ENCODE measurements at places on chromosomes 12 and 14.

GRCh38 chr12:48996794-48997718 lies 2.1 kb downstream of the DDN start:
- peak; percentile 75 for ATAC-seq

DNA sequence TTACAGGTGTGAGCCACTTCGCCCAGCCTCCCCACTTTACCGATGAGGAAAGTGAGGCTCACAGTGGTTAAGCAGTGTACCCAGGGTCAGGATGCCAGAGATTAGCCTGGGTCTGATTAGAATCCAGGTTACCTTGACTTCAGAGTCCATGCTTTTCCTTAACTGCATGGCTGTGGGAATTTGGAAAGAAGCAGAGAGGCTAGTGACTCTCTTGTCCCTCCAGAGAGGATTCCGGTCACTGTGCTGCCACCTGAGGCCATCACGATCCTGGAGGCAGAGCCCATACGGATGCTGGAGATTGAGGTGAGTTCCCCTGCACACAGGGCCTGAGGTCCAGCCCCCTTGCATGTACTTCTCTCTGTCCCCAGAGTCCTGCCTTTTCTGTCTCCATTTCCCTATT lies 4.7 kb downstream of the REC8 start:
- ATAC-seq = no peak

DNA sequence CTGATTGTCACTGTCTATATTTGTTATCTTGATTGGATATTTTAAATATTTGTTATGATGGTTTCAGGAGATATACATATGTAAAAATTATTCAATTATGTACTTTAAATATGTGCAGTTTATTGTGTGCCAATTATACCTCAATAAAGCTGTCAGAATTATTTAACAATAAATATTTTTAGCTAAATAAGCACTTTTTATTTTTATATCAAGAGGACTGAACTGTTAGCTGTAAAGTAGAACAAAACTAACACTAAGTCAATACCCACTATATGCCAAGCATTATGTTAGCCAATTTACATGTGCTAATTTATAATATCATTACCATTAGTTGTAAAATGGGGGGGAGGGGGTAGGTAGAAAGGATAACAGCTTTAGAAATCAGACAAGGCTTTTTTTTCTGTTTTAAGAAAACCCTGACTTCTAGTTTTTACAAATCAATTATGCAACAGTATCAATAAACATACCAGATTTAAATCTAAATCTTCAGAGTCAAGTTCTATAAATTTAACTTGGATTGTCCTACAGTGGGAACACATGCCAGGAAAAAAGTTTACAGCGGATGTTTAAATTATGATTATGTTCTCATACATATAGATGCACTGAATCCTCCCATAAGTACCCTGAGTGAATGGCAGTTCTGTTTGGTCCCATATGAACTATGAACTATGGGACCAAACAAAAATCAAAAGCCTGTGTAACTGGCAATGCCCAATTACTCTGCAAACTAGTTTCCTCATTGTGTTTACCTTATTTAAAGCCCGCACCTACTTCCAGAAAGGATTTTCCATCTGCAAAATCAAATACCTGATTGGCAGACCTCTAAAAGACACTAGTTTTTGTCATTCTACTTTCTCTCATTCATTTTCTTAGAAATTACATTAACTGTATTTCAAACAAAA lies 2.8 kb downstream of the RALGAPA1 start:
- no peak for ATAC-seq

DNA sequence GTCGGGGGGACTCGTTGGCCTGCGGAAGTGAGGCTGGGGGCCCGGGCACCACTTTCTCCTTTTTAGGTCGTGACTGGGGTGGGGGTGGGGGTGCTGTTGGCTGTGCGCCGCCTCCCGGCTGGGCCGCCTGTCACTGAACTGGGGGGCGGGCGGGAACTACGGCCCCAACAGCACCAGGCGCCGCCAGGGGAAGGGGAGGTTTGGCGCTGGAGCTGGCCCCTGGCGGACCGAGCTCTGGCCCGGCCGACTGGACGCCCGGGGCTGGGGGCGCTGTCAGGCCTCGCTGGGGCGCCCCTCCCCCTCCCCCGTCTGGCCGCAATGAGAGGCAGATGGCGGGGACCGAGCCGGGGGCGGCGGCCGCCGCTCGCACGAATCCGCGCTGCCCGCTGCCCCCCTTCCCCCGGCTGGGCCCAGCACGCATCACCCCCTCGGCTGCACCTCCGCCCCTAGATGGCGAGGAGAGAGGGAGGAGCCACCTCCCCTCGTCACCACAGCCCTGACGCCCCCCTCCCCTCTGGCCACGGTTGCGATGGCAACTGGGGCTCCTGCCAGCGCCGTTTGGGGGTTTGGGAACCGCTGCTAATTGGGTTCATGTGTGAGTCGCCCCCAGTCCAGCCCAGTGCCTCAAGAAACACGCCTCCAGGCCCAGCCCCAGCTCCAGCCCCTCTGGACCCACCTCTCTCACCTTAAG lies 723 bp downstream of the NFATC4 start:
- ATAC-seq = no peak

DNA sequence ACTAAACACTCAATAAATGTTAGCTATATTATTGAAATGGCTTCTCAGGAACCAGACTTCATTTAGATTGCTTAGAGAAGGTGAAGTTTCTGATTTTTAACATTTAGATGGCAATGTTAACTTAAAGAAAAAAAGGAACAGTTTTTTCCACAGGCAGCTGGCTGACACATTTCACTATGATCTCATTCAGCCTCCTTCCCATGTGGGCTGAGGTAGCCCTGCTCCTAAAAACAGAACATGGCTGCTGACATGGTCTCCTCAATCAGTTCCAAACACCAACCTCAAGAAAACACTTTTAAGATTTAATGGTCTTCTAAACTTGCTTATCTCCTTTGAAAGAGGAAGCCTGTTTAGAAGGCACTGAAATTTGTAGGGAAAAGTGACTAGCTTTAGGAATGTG lies 23.8 kb downstream of the GNS start:
- ATAC-seq = no peak

DNA sequence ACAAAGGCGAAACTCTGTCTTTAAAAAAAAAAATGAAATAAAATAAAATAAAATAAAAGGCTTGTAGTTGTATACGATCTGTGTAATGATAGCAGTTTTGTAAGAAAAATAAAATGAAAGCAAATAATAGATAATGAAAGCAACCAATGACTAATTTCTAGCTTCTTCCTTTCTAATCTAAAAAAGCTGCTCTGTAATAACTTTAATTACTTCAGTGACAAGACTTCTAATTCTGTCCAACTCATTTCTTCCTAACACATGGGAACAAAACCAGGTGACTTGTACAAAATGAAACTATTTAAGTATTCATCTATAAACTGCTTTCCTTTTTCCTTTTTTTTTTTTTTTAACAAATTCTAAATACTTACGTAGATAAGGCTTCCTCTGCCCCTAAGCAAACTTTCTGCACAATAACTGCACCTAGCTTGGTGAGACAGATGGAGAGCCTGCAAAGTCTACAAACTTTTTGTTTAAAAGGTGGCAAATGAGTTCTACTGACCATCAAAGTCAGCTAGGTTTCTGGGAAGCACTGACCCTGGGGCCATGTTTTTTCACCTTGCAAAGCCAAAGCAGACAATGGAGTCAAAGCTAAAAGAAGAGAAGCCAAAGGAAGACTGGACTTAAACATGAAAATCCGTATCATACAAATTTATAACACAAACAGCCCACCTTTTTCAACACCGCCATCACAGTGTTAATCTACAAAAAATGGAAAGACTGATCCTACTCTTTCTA lies 28.2 kb downstream of the DENND5B start:
- no peak for ATAC-seq

DNA sequence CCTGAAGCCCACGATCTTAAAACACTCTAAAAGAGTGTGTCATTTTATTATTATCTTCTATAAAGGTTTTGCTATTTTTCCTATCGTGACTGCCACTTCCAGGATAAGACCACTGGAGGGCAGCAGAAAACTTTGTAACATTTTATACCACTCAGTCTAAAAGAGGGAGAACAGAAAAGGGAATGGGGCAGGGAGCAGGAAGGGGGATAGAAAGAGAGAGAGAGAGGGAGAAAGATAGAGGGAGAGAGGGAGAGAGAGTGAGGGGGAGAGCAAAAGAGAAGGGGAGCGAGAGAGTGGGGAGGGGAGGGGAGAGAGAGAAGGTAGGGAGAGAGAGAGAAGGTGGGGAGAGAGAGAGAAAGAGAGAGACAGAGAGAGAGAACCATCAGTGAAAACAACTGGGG lies 2.0 kb upstream of the ART4 start:
- peak; percentile 48 for ATAC-seq

- peak; percentile 51 for ATAC-seq
Observed at GRCh38 chr14:53516261-53516774, 363.2 kb upstream of the DDHD1 start.

GRCh38 chr12:95131589-95132340 lies 58.3 kb upstream of the NR2C1 start:
- ATAC-seq = peak; percentile 79

GRCh38 chr14:21026988-21027315 lies 2.1 kb upstream of the NDRG2 start:
- ATAC-seq = no peak

DNA sequence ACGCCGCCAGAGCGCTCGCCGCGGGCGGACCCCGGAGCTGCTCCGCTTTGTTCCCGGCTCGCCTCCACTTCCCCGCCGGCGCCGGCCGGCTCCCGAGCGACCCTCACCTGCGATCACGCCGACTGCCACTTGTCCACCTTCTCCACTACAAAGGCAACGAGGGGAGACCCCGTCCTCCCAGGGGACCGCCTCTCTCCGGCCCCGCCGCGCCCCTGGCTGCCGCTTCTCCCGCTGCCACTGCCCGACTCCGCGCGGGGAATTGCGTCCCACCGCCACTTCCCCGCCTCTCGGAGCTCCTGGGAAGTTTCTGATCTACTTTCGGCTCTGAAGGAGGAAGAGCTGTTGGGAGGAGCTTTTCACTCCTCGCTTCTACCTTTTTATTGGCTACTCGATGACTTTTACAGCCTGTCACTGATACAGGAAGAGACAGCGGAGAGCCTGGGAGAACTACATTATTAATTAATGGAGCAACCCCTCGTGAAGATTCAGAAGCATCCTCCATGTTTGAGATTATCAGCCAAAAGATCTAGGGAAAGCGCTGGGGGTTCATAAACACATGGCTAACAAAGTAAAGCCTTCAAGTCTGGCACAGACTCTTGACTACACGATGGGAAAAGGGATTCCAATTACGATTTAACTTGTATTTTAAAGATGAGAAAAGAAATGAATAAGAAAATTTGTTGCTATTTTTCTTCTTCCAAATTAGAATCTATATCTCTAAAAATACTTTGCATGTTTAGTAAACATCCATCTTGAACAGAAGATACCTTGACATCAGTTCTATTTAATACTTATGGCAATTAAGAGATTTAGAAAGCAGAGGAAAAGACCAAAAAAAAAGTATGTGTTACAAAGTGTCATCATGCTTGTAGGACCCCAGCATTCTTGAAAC lies at the start of gene BAZ1A:
TSS of gene BAZ1A (minus strand) at position 330 of the 892 bp plus-strand sequence. CDS start 756 bp downstream, outside the sequence.
- ATAC-seq = peak; percentile 77

GRCh38 chr12:116427200-116427930 lies 131.8 kb upstream of the MAP1LC3B2 start:
- no peak for ATAC-seq

- ATAC-seq = peak; percentile 26
Observed at GRCh38 chr12:132904718-132905328, 17.4 kb upstream of the CHFR start.

- no peak for ATAC-seq
Observed at GRCh38 chr12:9910716-9911421, 21.3 kb downstream of the CLEC2A start.

DNA sequence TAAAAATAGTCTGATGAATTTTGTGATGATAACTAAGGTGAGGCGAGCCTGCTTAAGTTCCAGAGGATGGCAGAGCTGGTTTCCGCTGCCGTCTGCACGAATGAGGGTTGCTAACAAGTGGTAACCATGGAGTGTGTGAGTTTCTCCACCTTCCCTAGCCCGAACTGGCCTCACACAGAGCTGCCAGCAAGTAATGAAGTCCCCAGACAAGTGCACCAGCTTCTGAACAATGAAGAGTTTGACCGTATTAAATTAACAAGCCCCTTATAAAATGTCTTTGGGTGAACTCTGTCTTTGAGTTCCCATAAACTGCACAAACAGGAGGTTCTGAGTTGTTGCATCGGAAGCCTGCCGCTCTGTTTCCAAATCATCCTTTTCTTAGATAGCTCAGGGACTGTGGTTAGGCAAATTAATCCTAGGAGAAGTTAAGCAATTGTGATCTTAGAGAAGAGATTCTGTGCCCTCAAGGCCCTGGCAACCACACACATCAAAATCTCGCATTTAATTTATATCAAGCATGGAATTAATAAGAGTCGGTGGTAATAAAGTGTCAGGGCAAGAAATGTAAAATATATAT lies 274.1 kb upstream of the DAAM1 start:
- no peak for ATAC-seq

DNA sequence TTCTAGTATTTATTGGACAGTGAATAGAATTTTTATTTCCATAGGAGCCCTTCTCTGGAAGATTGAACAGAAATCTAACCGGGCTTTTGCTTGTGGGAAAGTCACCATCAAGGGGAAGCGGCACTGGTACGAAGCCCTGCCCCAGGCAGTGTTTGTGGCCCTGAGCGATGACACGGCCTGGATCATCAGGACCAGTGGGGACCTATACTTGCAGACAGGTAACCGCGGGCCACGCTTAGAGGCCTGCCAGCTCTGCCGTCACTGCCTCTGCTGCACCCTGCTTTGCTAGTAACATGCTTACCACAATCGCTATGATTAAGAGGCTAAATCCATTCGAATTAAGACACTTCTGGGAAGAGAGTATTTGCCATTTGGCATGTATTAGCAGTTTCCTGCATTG lies 69.2 kb downstream of the ANKRD9 start:
- ATAC-seq = no peak

DNA sequence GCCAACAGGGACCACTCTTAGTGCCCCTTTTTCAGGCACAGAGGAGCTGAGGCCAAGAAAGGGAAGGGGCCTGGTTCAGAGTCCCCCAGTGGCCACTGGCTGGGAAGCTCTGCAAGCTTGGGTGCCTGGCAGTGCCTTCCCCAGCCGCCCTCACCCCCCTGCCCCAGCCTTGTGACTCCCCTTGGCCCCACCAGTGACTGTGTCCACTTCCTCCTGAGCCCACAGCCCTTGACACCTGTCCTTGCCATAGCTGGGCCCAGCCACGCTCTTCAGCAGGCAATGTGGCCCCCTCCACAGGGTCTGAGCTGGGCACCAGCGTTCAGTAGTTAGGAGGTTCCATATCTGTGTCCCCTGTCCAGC lies 19.0 kb upstream of the C14orf180 start:
- no peak for ATAC-seq

DNA sequence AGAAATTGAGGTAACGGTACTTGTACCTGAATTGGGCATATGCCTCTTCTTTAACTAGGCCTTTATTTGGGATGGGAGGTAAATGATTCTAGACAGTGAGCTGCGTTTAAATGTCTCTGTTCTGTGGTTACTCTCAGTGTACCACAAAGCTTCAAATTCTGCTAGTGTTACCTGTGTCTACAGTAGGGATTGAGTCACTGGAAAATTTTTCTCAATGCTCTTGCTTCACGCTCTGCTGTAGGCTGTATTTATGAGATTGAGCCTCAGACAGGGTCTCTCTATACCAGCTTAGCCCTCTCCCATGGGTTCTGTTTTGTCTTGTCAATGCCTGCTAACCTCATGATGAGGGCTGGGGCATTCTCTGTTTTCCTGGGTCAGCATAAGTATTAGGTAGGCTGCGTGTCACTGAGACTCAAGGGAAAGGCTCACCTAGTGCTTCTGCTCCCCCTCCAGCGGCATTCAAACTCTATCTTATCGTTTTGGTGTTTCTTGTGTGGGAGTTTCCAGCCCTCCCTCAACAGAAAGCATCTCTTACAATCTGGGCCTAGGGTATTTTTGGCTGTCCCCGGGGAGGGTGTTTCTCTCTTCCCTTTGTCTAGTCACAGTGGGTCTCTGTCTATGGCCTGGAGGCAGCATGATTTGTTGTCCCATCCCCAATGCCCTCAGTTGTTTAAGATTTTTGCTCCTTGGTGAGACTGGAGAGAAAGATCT lies 285.8 kb downstream of the ADGRD1 start:
- no peak for ATAC-seq

Data from gastroesophageal sphincter (tissue), 4 donors.